Stimulated activated CD4-positive, alpha-beta T cell treated with anti-CD3 and anti-CD28 coated beads, Interleukin-2, amount 100 ng/mL, for 24 hours (primary cell): ENCODE measurements at places on chromosomes 4 and X.

- no peak for DNase-seq
Observed at GRCh38 chr4:74109116-74109869, 10.3 kb upstream of the CXCL2 start.

DNA sequence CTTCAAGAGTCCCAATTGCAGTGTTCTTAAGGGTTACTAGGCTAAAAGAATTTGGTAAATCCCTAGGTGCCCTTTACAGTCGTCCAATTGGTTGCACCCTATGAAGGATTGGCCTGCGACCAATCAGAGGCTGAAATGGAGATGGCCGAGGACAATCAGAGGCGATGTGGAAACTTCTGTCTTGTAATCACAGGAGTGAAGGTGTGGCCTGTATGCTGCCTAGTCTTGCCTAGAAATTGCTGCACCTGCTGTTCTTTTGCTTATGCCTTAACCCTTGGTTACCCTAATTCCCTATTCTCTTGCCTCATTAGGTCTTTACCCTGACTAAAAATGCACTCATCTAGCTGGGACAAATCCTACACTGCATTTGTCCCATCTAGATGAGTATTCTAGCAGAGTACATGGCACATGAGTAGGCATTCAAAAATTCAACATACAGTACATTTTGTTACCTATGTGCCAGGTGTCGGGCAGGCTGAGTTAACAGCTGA lies 1.0 kb upstream of the DCK start:
- DNase-seq: no peak

- no peak for DNase-seq
Observed at GRCh38 chr4:18611026-18611425, 589.5 kb upstream of the LCORL start.

GRCh38 chrX:111868726-111869638 lies 7.0 kb upstream of the TRPC5OS start:
- no peak for DNase-seq

GRCh38 chr4:76607266-76607799 lies 172.3 kb downstream of the SHROOM3 start:
- no peak for DNase-seq

DNA sequence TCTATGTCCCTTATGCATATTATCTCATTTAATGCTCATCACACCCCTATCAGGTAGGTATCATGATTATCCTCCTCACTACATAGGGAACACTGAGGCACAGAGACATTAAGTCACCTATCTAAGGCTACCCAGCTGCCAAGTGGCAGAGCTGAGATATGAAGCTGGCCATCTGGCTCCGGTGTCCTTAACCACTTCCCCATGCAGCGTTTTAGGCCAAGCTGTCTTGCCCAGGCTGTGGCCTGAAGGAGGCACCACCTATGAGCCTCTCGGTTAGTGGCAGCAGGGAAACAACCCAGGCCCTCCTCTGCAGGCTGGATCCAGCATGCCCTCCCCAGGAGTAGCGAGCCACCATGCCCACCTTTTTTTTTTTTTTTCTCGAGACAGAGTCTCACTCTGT lies 16.3 kb downstream of the PJA1 start:
- no peak for DNase-seq

- DNase-seq: no peak
Observed at GRCh38 chrX:69808375-69808774, 192.5 kb downstream of the EDA start.

GRCh38 chr4:168908093-168908492 lies 102.0 kb downstream of the CBR4 start:
- DNase-seq: no peak

DNA sequence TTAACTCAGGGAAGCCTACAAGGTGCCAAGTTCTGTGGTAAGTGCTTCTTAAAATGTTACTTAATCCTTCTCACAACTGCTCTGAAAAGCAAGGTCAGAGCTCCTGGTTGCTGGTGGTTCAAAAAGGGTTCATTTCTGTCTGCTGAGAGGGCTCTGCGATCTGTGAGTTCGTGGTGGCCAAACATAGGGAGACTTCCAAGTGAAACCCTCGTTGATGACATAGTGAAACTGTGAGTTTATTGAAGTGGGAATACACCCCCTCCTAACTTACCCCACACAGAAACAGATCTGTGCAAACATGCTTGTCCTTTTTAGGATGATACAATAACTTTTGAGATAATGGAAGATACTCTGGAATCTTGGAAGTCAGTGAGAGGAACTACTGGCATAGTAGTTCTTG lies 164.8 kb upstream of the PGRMC2 start:
- no peak for DNase-seq

- no peak for DNase-seq
Observed at GRCh38 chr4:159902648-159903047, 799.8 kb downstream of the RAPGEF2 start.

GRCh38 chr4:150744570-150744969 lies 162.6 kb downstream of the MAB21L2 start:
- no peak for DNase-seq

DNA sequence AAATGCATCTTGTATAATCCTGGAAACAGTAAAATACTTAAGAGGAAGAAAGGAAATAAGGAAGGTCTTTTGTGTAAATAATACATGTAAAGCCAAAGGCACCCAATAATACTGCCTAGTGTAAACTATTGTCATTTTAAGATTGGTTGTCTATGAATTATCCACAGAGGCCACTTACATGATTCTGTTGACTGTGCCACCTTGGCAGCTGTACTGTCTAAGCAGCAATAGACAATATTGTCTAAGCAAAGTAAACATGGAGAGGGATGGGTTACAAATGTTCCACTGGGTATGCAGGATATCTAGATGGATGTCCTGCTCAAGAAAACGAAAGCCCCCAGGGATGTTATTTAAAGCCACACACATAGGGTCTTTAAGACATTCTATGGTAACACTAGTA lies 19.4 kb downstream of the BEND4 start:
- DNase-seq: no peak

DNA sequence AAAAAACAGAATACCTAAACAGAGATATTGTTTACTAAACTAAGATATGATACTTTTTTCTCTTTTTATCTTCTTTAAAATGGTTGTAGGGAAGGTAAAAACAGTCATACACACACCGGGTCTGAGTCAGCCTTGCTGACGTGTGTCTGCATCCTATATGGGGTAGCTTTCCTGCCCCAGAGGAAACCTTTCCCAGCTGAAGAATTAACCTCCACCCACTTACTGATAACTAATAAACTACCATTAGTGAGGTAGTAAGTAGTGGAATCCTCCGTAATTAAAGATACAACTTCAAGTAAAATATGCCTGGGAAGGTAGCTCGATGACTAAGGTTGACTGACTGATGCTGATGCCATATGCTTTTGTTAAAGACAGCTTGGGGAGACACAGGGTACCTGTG lies 312.2 kb downstream of the DCTD start:
- DNase-seq: no peak

DNA sequence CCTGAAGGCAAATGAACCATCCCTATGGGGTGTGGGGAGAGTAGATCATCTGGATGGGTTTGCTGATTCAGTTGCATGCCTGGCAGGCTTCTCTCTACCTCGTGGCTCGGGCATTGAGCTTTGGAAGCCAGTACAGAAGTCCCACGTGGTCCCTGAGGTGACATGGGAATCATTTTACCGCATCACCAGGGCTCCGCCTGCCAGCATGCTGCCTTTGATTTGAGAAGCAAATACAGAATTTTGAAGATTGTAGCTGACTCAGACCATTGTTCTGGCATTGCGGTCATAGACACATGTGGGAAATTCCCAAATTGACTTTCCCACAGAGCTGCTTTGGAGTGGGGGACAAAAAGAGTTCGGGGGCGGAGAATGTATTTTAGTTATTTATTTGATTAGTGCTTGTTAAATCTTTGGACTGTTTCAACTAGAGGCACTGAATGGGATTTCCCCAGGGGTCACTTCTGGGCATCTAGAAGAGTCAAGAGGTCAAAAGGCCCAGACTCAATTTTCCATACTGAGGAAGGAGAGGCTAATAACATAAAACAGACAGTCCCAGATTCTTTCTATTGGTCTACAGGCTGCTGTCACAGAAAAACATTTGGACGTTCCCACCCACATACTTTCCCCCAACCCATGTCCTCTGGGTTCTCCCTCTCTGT lies 79.3 kb downstream of the NHSL2 start:
- DNase-seq: no peak

DNA sequence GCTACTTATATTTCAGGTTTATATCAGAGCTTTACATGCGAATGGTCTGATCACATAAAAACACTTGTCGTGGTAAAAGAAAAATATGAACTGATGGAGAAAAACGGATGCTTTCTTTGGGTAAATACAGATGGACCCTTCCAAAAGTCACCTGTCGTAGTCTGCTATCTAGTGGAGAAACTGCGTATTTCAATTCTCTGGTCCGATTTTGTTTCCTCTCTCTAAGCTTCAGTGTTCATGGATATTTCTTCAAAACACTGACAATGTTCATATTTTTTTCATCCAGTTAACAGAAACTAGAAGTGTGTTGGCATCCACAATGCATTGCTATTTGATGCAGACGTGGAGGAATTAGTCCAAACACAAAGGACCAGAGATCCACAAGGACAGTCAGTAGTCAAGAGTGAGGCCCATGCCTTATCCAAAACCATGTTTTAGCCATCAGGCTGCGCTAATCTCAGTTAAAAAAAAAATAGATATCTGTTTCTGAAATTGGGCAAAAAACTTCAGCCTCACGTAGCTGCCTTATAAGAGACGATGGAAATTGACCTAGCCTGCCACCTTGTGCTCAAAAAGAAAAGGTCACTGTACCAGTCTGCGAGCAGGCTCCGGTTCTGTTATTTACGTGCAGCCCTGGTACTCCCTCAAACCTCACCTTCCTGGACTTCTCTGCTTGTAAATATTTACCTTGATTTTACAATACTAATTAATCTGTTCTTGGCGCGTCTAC lies 16.0 kb downstream of the MEPE start:
- DNase-seq: peak; percentile 22

- DNase-seq: no peak
Observed at GRCh38 chr4:74426101-74426500, 18.8 kb upstream of the AREG start.

- no peak for DNase-seq
Observed at GRCh38 chr4:79563219-79563618, 155.2 kb upstream of the GK2 start.

DNA sequence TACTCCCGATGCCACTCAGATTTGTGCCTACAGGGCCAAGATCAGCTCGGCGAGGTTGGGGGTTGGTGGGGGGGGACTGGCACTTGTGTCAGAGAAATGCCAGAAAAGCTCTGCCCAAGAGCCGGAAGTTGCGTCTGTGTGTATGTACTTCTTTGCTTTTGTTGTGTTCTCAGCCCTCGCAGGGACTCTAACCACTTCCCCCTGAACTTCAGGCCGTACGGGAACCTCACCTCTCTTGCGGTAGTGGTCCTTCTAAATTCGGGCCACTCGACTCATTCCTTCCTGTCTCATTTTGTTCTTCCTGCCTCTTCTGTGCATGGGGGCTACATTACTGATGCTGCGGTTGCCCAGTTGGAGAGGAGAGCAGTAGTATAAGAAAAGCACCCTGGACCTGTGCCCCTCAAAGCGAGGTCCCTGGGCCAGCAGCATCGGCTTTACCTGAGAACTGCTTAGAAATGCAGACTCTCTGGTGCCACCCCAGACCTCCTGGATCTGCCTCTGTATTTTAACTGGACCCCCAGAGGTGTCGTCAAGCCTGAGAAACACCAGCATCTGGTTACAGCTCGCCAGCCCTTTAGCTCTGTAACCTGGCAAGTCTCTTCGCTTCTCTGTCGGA lies 146.3 kb upstream of the RPS6KA3 start:
- peak; percentile 19 for DNase-seq

- DNase-seq: no peak
Observed at GRCh38 chr4:174307694-174308093, 24.0 kb downstream of the CEP44 start.

DNA sequence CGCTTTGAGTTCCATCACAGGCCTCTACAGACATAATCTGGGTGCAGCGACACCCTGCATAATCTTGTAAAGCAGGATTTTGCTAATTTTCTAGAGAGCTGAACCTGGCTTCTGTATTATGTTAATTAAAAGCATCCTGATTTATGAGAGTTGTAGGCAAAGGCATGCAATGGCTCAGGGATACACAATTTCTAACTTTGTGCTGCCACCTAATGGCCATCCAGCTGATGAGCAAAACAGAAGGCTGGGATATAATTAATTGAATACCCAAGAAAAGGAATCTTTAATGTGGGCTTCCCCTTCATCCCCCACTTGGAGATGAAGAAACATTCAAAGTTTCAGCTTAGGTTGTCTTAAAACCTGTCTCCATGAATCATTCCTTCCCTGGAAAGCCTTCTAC lies 78.1 kb downstream of the BMP15 start:
- DNase-seq: peak; percentile 15

DNA sequence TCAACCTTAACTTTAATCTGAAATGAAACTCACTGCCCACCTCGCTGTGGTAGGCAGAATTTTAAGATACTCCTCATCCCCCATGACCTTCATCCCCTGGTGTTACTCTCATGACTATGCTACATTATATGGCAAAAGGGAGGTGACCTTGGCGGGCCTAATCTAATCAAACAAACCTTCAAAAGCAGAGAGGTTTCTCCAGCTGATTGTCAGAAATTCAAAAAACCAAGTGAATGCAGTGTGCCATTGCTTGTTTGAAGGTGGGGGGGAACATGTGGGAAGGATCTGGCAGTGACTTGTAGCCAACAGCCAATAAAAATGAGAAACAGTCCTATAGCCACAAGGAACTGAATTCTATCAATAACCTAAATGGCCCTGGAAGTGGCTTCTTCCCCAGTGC lies 48.5 kb downstream of the KLHL8 start:
- DNase-seq: no peak

DNA sequence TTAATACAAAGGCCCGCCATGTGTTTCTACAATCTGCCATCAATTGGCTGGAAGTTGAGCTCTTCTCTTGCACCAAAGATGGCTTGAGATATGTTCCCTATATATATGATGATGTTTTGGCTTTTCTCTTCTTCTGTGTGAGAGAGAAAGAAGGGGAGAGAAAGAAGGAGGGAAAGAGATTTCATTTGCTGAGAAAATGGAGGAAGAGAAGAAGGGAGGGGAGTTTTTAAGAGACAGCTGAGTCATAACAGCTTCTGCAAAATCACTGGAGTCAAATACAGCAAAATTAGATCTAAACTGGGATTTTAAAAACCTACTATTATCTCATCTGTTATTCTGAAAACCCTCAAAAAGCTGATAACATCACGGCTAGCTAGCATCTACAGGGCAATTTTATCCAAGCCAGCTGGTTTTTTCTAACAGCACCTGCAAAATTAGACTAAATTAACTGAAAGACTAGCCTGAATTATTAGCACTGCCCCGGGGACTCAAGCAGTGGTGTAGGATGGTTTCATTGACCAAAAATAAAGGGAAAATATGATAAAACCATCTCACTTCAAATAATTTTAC lies 647.6 kb upstream of the ACTRT1 start:
- no peak for DNase-seq

- DNase-seq: no peak
Observed at GRCh38 chr4:19693936-19694570, 557.7 kb upstream of the SLIT2 start.
